Nucleus accumbens (tissue), 56 donors: ENCODE measurements at places on chromosomes 16 and 17.
A peak's percentile ranks its signal among the peaks of the same experiment; 100 is the strongest.

GRCh38 chr17:78817123-78817522 lies 23.5 kb downstream of the USP36 start:
- no peak for DNase-seq

DNA sequence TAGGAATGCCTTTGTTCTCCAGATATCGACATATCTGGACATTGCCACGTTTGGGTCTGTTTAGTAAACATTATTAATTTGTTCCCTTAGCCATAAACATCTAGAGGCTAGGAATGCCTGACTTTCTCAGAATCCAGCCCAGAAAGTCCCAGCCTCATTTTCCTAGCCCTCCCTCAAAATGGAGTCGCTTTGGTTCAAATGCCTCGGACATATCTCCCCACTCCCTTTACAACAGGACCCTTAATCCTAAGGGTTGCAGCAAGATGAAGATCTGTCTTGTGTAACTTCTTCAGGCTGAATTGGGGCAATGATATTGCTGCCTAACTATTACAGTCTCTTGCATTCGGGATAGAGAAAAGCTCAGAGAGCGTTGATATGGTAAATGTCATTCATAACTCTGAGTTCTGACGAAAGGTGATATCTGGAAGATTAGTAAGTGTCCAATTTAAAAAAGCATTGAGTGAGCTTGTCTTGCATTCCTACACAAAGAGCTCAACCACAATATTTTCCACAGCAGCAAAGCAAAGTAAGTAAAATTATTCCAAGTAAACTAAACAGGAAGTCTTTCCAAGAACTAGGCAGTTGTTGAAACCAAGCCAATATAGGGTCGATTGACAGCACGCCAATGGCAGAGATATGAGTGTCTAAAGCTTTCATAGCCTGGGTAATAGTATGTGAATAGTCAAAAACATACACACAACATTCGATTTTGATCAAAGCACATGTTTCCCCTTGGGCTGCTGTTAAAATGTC lies 46.0 kb upstream of the ARL4D start:
- no peak for DNase-seq

GRCh38 chr16:66746048-66746447 lies 5.4 kb downstream of the DYNC1LI2 start:
- DNase-seq: no peak

GRCh38 chr17:4838309-4838785 lies 5.2 kb downstream of the MINK1 start:
- no peak for DNase-seq

GRCh38 chr16:86466696-86467406 lies 43.5 kb upstream of the FOXF1 start:
- no peak for DNase-seq

DNA sequence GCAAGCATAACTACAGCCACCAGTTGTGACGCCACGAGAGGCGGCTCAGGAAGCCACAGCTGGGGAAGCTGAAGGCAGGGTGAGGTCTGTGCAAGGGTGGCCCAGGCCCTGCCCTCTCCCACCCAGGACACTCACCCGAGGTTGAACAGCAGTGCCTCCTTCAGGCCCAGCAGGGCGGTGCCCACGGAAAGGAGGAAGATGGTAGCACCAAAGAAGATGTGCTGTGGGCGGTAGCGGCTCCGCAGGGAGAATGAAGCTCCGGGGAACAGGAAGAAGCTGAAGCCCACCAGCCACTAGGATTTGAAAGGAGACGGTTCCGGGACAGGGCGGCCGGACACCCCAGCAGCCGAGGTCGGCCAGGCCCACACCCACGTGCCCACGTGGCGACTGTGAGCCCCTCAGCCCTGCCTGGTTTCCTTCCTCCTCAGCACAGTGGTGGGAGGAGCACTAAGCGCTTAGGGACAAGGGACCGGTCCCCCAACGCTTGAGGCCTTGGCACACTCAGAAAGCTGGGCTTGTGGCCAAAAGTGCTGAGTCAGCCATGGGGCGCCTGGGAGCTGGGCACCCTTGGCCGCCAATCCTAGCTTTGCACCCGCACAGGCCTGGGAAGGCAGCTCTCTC lies 11.0 kb downstream of the CYB561 start:
- peak; percentile 72 for DNase-seq

DNA sequence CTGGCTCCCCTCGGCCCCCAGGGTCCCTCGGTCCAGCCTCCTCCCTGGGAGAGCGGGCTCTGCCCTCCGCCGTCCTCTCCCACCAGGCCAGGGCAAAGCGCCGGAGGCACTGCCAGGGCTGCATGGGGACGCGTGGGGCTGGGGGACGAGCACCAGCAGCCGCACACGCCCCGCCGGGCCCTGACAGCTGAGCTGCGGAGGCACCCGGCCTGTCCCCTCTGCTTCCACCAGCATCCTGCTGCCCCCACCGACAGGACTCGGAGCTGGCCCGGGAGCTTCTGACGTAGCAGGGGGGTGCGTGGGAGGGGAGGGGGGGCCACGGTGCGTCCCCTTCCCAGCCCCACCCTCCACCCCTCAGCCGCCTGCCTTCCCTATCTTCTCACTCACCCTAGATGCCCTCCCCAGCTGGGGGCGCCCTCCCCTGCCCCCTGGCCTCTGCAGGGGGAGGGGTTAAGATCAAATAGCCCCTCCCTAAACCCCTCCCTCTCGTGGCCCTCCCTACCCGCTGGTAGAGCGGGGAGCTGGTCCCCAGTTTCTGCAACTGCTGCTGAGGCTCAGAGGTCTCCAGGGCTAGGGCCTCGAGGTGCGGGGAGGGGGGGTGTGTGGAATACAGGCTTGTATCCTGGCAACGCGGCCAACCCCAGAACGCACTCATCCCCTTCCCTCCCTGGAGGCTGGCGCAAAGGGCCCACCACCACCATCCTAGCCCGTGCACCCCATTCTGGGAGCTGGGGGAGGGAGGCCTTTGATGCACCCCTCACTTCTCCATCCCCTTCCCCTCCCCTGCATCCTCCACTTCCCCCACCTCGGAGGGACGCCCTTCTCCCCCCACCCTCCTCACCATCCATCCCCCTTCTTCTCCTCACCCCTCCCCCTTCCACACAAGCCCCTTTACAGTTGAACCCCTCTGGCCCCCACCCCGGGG lies 1.0 kb downstream of the SRCIN1 start:
- DNase-seq: peak; percentile 67

GRCh38 chr17:6699997-6700947 lies 12.9 kb downstream of the SLC13A5 start:
- DNase-seq: no peak

DNA sequence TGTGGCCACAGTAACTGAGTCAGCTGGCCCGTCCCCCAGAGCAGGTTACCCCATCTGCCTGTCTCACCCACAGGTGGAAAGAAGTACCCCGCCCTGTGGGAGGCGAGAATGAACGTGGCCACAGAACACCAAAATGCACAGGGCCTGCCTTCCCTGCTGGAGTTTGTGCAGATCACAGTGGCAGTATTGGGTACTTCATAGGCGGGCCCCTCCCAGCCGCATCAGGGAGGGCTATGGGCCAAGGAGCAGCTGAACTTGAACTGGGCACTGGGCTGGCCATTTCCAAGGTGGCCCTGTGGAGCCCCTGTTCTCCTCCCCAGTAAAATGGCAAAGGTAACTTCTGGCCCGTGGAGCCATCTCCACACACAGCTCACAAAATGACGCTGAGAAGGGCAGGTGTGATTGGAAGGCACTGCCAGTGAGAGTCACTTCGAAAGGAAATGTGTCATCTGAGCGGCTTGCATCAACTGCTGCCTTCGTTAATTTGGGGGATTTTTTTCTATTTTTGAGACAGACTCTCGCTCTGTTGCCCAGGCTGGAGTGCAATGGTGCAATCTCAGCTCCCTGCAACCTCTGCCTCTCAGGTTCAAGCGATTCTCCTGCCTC lies 162.9 kb downstream of the ENGASE start:
- no peak for DNase-seq
